ENCODE measurements at places on chromosomes 2 and 18.

- no peak for DNase-seq
Observed at GRCh38 chr2:227366769-227367426, 12.2 kb downstream of the TM4SF20 start.

GRCh38 chr18:13271302-13271911, 52.8 kb downstream of the LDLRAD4 start:
- DNase-seq: no peak

GRCh38 chr2:25376750-25377621, 35.3 kb upstream of the DNMT3A start:
- DNase-seq: peak; percentile 88

DNA sequence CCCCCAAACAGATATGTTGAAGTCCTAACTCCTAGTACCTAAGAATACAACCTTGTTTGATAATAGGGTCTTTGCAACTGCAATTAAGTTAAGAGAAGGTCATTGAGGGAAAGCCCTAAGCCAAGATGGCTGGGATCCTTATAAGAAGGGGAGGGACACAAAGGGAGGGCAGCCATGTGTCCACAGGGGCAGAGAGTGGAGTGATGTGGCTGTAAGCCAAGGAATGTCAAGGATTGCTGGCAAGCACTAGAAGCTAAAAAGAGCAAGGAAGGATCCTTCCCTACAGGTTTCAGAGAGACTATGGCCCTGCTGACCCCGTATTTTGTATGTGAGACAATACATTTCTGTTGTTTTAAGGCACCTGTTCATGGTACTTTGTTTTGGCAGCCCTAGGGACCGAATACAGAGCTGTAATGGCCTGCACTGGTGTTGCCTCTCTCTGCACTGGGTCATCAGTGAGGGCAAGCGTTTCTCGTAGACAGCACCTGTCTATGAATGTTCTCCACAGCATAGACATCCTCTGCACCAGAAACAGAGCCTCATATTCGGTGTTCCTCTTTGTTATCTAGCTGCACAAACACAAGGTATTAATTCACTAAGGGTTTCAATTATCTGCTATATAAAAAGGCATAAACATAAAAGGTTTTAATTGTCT, 75.4 kb upstream of the AQP4 start:
- no peak for DNase-seq

DNA sequence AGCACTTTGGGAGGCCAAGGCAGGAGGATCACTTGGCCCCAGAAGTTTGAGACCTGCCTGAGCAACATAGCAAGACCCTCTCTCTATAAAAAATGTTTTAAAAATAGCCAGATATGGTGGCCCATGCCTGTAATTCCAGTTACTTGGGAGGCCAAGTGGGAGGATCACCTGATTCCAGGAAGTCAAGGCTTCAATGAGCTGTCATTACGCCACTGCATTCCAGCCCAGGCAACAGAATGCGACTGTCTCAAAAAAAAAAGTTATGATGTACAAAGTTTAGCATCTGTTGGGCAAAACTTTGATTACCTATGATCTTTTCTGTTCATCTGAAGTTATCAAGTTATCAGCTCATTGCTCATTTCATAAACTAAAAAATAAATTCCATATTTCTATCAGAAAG, 504.1 kb upstream of the PKDCC start:
- no peak for DNase-seq

DNA sequence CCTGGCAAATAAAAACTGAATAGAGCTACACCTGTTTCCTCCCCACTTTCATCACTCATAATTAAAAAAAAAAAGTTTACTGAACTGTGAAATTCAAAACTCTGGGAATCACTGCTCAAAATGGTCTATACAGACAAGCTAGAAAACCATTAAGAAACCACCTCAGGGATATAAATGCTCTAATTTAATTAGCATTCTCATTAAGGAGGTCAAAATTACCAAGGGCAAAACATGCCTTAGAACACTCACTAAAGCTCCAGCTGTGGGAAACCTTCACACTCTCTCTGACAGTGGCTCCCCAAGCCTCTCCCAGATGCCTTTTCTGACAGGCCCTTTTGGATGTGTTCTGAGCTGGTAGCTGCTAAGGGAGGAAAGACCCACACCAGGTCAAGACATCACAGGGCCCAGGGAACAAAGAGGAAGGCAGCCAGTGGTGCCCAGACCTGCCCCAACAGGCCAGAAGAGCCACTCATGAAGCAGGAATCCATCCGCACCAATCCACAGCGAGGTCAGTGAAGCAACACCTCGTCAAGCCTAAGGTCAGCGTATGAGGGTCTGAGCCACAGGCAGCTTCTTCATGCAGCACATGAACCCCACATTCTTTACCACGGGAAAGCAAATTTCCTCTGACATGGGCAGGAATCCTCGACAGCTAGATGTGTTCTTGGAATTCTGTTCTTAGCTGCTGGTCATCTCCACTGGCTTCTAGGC, 35.6 kb downstream of the XDH start:
- DNase-seq: peak; percentile 74

DNA sequence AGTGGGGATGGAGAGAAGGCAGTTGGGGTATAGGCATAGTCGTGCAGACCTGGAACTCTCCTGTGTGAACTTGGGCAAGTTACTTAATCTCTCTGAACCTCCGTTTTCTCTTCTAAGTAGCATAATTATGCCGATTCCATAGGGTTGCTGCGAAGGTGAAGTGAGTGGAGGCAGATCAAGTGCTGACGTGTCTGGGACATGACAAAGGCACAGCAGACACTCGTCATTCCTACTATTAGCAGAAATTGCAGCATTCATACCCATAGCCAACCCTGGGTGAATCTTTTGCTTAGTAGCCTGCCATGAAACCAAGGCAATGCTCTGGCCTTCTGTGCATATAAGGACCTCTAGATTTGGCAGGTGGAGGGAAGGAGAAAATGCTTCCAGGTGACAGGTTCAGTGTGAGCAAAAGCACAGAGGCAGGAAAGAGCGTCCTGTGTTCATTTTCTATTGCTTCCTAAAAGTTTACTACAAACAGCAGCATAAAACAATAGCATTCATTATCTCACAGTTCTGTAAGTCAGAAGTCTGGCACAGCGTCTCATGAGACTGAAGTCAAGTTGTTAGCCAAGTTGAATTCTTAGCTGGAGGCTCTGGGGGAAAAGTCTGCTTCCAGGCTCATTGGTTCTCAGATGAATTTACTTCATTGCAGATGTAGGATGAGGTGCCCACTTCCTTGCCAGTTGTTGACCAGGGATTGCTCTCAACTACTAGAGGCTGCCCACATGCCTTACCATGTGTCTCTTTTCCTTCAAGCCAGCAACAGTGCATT, 77.8 kb downstream of the CTIF start:
- DNase-seq: no peak

- peak; percentile 18 for DNase-seq
Observed at GRCh38 chr2:63698786-63699548, 110.2 kb downstream of the MDH1 start.

DNA sequence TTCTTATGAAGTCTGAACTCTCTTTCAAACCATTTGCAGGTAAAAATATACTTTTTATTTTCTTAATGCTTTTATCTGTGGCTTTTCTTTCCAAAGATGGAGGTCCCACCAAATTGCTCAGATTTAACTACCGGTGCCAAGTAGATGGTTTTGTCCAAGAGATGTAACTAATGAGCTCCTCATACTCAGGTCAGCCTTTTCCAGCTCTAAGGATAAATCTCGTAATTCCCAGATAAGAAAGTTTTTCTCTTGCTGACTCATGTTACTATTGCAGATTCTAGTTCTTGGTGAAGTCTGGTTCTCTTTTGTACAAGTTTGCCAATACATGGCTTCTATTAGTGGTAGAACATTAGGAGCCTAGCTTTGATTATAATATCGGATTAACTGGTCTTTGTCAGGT, 550.8 kb upstream of the ZNF804A start:
- DNase-seq: no peak

- DNase-seq: peak; percentile 74
Observed at GRCh38 chr2:143124445-143124844, 4.8 kb upstream of the ARHGAP15 start.

DNA sequence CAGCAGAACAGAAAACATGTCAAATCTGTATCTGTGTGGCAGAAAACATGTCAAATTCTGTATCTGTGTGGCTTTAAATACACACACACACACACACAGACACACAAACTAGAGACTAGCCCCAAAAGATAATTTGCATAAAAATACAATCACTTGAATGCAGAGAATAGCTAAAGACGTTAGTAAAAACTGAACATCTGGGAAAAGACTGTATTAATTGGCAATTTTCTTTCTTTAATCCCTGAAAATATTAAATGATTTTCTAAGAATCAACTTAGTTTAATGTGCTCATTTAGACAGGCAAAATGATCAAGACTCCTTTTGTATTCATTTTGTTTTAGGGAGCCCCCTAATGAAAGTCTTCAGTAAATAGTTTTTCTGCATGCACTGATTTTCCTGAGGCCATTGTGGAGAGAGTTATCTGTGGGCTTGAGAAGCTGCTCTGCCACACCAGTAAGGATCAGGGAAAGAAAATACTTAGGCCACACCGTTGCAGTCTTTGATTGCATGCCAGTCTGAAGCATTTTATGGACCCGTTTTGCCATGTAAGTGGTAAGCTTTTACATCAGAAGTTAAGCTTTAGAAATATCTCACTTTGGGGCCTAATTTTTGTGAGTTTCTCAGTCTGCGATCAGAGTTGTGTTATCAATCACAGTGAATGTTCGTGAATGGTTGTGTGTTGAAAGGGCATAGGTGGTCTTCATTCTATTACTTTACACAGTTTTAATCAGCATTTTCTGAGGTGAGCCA, 2.2 kb downstream of the SPATS2L start:
- peak; percentile 55 for DNase-seq

GRCh38 chr2:109166811-109167210, 37.8 kb downstream of the SH3RF3 start:
- DNase-seq: no peak

- peak; percentile 54 for DNase-seq
Observed at GRCh38 chr2:174787487-174788205, 23.4 kb upstream of the CHRNA1 start.

DNA sequence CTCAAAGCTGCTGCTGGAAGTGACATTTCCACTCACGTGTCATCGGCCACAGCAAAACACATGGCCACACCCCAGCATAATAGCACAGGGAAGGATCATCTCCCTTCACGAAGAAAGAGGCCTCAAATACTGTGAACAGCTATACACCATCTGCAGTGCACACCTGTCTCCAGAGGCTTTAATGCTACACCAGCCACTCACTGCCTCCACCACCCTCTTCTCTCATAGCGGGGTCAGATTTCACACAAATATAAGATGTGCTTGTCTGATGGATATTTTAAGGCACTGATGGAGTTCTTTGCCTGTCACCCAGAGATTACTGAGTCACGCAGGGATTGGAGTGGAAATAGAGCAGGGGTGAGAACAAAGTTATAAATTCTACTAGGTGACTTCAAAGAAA, 374.0 kb downstream of the ZNF516 start:
- DNase-seq: no peak

DNA sequence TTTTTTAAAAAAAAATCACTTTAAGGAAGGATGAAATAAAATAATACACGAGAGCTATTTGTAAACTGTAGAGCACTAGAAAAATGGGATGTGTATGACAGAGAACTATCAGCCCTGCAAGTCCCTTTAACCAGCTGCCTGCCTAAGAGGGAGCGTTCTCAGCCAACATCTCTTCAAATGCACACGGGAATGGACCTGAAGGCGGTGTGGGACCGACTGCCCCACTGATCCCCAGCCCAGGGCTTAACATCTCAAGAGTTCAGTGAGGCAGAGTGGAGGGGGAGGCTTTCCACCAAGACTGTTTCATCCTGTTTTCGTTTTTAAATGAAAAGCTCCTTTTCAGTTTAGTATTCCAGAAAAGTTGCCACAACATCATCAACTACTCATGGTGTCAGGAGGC, 2.2 kb downstream of the INPP4A start:
- DNase-seq: no peak

DNA sequence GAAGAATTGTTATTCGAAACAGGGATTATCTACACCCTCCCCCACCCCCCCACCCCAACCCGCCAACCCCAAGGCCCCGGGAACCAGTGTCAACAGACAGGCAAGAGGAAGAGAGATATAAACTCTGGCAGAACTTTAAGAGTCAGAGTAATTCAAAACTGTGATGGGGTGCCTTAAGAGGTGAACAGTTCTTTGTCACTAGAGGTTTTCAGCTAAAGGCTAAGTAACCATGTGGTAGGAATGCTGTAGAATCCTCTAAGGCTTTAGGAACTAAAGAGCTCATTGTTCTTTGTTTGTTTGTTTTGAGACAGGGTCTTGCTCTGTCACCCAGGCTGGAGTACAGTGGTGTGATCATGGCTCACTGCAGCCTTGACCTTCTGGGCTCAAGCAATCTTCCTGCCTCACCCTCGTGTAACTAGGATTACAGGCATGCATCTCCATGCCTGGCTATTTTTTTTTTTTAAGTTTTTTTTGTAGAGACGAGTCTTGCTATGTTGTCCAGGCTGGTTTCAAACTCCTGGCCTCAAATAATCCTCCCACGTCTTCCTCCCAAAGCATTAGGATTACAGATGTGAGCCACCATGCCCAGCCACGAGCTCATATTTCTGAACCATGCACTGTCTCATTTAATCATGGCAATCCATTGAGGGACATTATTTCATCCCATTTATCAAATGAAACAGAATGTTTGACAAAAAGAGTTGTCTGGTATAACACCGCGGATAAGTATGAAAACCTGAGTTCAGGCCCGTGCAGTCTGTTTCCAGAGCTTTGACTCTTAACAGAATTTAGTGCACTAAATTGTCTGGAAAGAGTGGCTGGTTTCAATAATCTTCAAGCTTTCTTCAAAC, 20.8 kb upstream of the TMEM17 start:
- DNase-seq: no peak

DNA sequence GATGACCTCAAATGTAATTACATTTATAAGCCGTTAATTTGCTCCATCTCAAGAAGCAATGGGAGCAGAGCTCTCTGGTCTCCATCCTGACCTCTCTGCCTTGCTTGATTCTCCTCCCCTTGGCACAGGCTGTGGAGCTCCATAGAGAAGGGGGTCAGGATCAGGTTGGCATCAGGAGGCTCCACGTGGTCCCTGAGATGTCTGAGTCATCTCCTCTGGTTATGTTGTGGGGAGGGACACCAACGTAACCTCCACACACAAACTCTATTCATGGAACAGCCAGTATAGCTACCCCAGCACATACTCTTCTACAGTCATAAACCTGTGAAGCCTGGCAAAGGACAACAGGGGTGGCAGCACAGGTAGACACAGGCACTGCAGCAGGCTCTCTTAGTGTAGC, 29.0 kb downstream of the TRABD2A start:
- DNase-seq: no peak

GRCh38 chr2:21367421-21367820, 243.7 kb downstream of the TDRD15 start:
- DNase-seq: no peak

DNA sequence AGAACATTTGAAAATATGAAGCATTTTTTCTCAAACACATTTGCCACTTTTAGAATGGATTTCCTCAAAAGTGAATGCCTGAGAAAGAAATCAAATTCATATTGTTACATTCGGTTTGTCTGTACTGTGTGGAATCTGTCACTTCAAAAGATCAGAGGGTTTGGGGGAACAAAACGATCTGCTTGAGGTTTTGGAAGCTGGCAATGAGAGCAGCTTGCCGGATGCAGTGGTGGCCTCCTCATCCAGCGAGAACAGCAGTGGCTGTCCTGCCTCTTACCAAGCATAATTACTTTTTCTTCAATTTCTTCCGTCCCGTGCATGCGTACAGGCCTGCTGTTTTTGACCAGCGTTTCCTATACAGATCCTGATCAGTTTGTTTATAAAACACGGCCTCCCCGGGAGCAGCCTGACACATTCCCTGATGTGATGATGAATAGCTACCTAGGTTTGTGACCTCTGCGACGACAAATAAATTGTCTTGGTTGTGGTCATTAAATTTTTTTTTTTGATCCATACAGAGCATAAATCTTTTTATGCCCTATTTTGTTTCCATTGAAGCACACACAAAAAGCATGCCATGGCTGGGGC, 45.2 kb downstream of the ITGA6 start:
- no peak for DNase-seq

- DNase-seq: no peak
Observed at GRCh38 chr18:49833814-49834213, 20.5 kb upstream of the ACAA2 start.
